ENCODE measurements at places on chromosomes 12 and 14.

DNA sequence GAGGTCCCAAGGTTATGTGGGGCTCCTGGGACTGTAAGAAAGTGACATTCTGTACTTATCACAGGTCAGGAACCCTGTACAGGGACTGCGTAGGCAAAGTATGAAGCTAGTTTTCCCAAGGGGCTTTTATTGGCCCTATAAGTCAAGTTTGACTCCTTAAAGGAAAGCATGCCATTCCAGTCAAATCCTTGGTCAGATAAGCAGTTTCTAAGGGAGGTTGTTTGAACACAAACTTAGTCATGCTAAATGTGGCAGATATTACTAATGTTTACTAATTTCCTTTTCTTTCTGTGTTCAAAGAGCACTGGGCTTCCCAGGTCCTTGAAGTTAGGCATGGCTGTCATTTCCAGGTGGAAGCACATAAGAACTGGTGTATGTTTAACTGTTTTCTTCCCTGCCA lies 472.4 kb downstream of the ATP23 start:
- no peak for DNase-seq

GRCh38 chr14:68307790-68308168 lies 485.1 kb downstream of the ZFP36L1 start:
- no peak for DNase-seq

DNA sequence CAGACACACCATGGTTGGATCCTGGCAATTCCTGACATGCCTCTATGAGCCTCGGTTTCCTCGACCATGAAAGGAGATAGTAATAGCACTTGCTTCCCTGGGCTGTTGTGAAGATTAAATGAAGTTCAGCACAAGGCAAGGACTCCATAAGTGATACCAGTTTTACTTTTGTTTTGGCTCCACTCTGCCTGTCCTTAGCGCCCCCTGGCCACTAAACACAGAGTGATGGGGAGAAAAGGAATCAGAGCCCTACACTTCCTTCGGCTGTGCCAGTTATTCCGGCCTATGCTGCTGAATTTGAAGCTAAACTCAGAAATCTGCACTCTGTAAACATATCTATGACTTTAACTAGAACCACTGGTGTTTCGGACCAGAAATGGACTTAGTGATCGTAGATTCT lies 173.8 kb downstream of the C12orf75 start:
- no peak for DNase-seq

GRCh38 chr12:69732088-69732487 lies 6.6 kb upstream of the RAB3IP start:
- DNase-seq = no peak

- no peak for DNase-seq
Observed at GRCh38 chr14:55973911-55974630, 144.1 kb upstream of the PELI2 start.

DNA sequence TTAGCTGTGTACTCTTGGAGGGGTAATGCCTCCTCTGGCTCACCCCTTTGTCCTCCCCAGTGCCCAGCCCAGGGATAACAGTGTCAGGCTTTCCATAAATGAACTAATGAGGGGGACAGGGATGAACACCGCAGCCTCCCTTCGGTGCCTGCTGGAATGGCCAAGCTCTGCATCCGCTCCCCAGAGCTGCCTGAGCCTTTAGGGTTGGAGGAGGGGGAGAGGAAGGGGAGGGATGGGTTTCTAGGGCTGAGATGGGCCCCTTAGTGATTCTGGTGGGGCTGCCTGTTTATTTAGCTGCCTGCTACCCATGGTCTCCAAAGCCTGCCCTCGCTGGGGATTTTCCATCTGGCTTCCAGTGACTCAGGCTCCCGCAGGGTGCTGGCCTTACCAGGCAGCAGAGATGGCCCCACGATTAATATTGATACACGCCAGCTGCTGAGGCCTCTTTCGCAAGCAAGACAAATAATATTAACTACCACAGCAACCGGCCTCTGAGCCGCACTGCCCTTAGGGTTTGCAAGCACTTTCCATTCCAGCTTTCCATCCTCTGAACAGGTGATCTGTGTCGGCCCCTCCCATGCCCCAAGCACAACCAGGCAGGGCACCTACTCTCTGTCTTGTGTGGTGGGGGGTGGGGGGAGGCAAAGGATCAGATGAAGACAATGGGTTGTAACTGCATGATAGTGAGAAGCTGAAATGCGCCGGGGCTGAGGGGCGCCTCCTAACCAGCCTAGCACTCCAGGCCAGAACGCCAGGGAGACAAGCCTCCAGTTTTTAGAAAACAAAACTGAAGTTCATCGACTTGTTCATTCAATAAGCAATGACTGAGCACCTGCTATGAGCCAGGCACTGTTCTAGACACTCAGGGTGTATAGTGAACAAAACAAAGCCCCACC lies 56.7 kb downstream of the C14orf132 start:
- DNase-seq = no peak

DNA sequence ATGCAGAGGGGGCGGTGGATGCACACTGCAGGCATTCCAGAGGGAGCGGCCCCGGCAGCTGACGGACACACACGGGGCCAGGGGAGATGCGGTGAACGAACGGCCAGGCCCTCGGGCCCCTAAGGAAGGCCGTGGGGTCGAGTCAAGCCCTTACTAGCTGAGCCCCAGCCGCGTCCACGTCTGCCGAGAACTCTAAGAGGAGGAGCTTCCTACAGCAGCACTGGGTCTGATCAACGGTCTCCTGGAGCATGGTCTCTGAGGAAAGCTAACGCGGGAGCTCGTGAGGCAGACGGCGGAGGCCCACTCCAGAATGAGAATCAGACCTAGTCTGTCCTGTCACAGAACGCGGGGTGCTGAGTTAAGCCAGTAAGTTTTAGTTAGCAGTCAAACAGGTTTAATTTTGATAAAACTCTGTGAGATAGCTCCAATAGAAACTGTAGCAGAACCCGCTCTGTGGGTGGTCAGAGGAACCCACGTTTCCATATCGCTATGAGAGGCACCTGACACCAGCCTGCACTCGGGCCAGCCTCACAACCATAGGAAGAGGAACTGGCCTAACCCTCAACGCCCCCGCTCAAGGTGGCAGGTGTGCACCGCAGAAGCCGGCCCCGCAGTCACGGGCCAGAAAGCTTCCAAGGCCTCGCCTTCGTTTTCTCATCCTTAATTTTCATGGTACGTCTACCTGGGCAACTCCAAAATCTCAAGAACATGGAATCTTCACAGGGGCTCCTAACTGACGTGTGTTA lies 55.5 kb downstream of the CDC42BPB start:
- DNase-seq = no peak

- no peak for DNase-seq
Observed at GRCh38 chr14:47466916-47467315, 208.5 kb downstream of the MDGA2 start.

- DNase-seq = no peak
Observed at GRCh38 chr14:78248501-78249090, 78.4 kb downstream of the NRXN3 start.

DNA sequence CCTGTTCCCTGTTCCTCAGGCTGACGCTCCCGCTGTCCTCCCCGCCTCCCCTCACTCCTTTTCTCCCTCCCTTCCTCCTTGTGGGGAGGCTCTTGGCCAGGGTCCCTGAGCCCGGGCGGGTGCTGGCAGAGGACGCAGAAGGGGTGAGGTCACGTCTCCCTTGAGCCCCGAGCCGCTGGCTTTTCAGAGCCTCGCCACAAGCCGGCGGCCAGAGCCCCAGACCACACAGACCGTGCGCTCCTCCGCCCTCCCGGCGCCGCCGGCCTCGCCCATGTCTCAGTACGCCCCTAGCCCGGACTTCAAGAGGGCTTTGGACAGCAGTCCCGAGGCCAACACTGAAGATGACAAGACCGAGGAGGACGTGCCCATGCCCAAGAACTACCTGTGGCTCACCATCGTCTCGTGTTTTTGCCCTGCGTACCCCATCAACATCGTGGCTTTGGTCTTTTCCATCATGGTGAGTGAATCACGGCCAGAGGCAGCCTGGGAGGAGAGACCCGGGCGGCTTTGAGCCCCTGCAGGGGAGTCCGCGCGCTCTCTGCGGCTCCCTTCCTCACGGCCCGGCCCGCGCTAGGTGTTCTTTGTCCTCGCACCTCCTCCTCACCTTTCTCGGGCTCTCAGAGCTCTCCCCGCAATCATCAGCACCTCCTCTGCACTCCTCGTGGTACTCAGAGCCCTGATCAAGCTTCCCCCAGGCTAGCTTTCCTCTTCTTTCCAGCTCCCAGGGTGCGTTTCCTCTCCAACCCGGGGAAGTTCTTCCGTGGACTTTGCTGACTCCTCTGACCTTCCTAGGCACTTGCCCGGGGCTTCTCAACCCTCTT lies at the start of gene TMEM233:
TMEM233 (plus strand) TSS at position 197 of the 821 bp plus-strand sequence; CDS start at position 272, 75 bp downstream.
- DNase-seq = no peak

- DNase-seq = no peak
Observed at GRCh38 chr12:78977304-78977867, 112.8 kb downstream of the SYT1 start.

GRCh38 chr12:123269395-123269892 lies 2.2 kb downstream of the CDK2AP1 start:
- DNase-seq = no peak

DNA sequence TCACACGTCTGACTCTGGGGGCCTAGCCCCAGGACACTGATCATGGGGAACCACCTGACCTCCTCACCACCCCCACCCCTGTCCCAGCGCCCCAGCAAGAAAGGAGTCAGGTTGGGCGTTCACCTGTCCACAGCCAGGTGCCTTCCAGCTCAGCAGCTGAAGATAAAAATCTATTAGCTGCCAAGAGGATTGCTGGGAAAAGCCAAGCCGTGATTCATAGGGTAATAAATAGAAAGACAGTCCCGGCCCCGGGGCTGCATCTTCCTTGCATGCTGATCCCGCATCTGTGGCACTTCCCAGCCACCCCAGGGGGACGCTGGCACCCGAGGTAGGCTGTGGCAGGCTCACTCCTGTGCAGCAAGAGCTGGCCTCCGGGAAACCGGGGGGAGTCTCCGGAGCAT lies 70.2 kb upstream of the NCOR2 start:
- DNase-seq = no peak

DNA sequence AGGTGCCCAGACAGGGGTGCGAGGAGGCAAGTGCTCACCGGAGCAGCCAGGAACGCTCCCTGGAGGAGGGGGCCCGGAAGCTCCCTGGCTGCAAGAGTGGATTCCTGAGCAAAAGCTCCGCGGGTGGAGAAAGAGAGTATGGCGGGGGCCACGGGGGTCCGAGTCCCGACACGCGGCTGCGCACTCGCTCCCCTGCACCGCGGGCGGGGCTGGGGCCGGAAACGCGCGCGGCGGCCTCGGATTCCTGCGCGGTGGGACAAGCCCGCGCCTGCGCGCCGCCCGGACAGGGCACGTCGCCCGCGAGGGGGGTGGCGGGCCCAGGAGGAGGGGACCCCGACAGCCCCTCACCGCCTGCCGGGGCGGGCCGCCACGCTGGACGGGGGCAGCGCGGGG lies 27.8 kb upstream of the GPR132 start:
- no peak for DNase-seq

DNA sequence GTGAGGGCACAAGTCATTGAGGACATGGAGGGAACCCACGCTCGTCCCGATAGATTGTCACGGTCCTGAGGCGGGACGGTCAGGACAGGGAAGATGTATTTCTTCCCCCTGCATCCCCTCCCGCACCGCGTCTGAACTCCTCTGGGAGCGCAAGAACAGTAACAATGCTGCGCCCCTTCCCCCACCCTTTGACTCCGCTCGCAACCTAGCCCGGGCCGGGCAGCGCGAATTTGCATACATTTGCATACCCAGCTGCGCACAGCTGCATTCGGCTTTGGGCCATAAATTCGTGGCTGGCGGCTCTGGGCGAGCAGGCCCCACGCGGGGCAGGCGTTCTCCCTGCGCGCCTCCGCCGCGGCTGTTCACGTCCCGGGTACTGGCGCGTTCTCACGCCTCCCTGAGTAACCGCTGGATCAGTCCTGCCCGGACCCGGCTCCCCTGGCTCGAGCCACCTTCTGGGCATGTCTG lies 29.0 kb upstream of the SMUG1 start:
- DNase-seq = no peak

DNA sequence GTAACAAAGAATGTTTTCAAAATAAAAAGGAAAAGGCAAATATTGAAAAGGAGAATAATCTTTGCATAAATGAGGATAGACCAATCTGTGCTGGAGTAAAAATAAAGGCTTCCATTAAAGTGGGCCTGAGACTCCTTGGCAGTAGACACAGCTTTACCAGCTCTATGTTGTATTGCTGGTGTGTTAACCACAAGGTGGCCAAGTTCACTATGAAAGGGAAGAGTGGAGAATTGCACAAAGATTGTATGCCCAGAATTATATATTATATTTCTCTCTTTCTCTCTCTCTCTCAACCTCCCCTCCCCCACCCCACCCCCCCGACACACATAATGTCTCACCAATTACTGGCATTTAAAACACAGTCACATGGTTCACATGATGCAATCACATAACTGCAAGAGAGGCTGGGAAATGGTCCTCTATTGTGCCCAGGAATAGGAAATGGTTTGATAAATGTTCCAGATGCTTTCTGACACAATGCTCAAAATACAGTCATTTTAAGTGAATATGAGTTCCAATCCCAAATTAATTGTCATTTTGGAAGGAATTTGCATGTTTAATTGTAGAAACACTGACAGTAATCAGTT lies 222.6 kb upstream of the SYT1 start:
- DNase-seq = no peak

DNA sequence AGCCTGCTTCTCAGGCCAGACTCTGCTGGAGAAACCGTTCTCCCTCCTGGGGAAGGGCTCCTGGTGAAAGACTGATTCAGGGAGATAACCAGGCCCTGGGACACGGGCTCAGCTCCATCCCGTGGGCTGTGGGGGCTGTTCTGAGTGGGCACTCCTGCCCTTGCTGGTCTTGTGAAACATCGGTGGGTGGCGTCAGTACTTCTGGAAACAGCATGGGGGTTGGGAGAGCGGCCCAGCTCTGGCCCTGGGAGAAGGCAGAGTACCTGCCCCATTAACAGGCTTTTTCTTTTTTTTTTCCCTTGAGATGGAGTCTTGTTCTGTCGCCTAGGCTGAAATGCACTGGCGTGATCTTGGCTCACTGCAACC lies 786 bp downstream of the SLC25A47 start:
- no peak for DNase-seq

DNA sequence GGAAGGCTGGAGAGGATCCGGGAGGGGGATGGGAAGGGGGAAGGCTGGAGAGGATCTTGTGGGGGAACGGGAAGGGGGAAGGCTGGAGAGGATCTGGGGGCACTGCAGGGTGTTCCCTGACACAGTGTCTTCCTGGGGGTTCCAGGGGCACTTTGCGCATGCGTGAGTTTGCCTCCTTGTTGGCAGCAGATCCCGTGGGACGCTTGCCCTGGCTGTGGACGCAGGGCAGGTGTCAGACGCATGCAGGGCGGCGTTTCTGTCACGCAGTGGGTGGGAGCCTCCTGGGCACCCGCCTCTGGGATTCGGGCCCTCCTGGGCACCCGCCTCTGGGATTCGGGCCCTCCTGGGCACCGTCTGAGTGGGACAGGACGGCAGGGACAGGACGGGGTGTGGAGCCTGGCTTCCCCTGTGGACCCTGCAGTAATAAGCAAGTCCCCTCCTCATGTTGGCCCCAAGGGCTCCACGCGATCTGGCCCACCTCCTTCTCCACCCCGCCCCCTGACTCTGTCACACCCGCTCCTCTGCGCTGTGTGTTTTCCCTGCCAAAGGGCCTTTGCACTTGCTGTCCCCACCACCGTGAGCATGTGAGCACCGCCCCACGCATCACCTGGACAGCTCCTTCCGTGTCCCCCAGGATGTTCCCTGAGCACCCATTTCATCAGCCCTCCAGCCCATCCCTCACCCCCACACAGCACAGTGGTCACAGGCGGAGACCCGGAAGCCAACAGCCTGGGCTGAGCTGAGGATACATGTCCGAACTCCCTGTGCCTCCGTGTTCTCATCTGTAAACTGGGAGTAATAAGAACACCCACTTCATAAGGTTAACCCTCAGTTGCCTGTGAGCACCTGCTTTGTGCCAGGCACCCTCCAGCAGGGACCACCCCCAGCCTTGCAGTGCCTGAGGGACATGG lies 4.4 kb downstream of the MMP17 start:
- DNase-seq = no peak

Measured in stimulated activated CD8-positive, alpha-beta memory T cell treated with anti-CD3 and anti-CD28 coated beads, Interleukin-4, amount 100 ng/mL, for 4 hours (primary cell).